ENCODE measurements at places on chromosomes 5 and 9.

DNA sequence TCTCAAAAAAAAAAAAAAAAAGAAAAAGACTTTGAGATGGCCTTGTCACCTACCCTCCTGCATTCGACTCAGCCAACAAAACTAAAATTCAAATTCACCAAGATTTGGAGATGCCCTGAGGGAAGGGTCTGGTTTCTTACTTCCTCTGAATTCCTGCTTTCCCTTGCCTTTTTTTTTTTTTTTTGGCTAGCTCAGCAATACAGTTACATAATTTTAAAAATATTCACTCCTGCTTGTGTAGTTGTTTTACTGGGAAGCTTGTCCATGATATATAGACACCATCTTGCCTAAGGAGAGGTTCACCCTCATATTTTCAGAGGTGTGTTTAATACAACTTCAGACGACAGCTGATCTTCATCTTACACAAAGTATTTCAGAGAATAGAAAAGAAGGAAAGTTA lies 21.3 kb upstream of the SERINC5 start:
- no peak for DNase-seq

- no peak for DNase-seq
These were observed 537.7 kb upstream of the NMUR2 start for GRCh38 chr5:152942633-152943336.

- DNase-seq = no peak
These were observed 108.0 kb upstream of the PPP1R26 start for GRCh38 chr9:135371535-135371934.

DNA sequence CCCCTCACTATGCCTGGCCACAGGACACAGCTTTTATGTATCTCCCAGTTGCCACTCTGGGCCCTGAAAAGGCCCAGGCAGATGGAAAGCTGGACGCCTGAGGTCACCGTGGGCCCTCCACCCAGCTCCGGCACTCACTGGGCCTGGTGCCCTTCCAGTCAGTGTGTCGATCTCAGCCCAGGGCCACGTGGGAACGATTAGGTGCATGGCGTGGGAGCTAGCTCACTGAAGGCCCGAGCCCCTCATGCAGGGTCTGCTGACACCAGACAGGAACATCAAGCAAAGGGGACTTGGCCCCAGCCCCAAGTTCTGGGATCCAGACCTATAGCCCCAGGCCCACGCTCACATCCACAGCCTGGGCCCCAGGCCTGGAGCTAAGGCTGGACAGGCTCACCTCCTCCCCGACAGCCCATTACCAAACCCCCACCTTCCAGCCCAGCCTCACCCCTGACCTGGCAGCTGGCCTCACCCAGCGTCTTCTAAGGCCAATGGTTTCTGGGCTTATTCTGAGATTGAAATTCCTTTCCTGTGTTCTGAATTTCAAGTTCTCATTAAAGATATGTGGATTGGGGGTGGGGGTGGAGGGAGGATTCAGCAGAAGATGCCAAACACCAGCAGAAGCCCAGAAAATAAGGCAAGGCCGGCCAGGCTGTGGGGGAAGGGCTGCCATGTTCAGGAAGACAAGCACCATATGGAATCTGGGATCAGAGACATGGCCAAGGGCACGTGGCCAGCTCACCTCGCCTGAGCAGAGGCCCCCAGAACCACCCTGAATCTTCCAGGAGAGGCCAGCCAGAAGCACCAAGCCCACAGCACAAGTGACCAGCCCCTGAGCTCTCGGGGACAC lies 74.5 kb downstream of the ADAMTS2 start:
- no peak for DNase-seq

DNA sequence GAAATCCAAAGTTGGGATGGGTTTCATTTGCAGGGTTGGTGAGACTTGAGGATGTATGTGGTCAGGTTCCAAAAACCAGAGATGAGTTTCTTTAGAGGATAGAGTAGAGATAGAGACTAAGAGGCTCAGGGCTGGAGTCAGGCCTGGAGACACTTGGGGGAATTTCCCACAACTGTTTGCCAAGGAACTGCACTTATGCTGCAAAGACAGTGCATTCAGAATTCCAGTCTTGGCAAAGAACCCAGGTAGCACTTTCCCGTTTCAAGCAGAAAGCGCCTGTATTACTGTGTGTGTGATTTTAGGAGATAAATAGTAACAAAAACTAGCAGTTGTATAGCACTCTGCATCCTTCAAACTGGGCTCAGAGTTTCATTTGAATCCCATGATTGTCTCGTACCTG lies 55.4 kb downstream of the SNCAIP start:
- DNase-seq = no peak

DNA sequence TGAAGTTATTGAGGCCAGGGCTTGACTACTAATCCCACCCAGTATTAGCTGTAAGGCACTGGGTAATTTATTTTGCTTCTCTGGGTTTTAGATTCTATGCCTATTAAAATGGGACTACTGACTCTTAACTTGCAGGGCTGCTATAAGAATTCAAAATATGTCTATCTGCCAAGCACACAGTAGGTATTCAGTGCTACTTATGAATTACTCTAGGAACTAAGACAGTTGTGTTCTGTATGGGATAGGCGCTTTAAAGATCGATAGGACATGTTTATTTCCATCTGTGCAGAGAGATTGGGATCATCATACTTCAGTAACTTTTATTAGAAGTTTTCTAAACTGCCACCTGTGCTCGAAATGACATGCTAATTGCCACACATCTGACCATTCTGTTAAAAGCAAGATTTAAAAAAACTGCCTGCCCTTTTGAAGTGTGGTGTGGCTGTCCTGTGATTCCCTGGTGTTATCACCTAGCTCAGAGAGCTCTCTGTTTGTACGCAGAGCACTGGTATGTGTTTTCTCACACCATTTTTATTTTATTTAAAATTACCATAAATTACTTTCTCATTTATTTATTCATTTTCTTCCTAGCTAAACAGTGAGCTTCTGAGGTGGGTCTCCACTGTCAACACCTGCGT lies 58.7 kb downstream of the FYB1 start:
- no peak for DNase-seq

- DNase-seq = no peak
These were observed 77.0 kb upstream of the ZSWIM6 start for GRCh38 chr5:61254969-61255555.

- DNase-seq = no peak
These were observed 73.8 kb upstream of the IL17B start for GRCh38 chr5:149452665-149453617.

- no peak for DNase-seq
These were observed 199.7 kb downstream of the HSPA4 start for GRCh38 chr5:133251296-133252132.

GRCh38 chr9:34991607-34992375 lies 2.2 kb downstream of the DNAJB5 start:
- DNase-seq = peak; percentile 23

GRCh38 chr9:136283291-136284235 lies 20.3 kb downstream of the CCDC187 start:
- DNase-seq = peak; percentile 57

GRCh38 chr9:87069690-87070089 lies 122.4 kb upstream of the GAS1 start:
- no peak for DNase-seq

DNA sequence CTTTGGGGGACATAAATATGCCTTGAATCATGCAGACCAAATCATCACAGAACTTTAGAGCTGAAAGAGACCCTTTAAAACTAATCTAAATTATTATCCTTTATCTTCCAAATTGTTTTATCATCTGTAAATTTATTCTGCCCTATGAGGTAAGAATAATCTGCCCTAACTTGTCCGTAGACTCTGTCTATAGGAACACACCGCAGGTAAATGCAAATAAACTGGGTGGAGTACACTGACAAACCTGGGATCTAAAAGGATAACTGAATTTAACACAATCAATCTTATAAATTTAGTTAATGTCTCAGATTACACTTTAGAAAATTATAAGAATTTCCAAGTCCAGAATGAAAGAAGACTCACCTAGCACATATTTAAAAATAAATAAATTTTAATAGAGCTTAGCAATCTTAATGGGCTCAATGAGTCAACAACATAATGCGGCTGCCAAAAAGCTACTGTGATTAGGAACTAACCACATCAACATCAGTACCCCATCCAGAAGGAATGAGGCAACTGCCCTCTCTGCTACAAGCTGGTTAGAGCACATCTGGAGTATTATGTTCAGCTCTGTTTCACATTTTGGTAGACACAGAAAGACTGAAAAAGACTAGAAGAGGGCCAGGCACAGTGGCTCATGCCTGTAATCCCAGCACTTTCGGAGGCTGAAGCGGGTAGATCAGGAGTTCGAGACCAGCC lies 5.6 kb downstream of the MEGF9 start:
- no peak for DNase-seq

- DNase-seq = no peak
These were observed at the start of gene DIPK1B for GRCh38 chr9:136711751-136712689. DIPK1B (plus strand) TSS chr9:136712572; CDS start chr9:136712666, 94 bp downstream.

GRCh38 chr9:109574061-109574882 lies 76.2 kb upstream of the PTPN3 start:
- no peak for DNase-seq

Data from stimulated activated CD8-positive, alpha-beta memory T cell treated with anti-CD3 and anti-CD28 coated beads, Interleukin-2, amount 100 ng/mL, for 48 hours (primary cell).